ENCODE measurements at places on chromosomes 1 and 21. TPM values are rescaled to one million over a fixed set of nuclear protein-coding genes. Genes with fewer than 3 reads are reported as not detected.

ECM1 gene
- 681 TPM for total RNA-seq

PRKCZ gene
- total RNA-seq, result 29.8 TPM

KIF17 gene
- total RNA-seq, result 4.7 TPM

KIAA0040 gene
- total RNA-seq, result 16.1 TPM

- DNase-seq, result no peak
These were observed 110.4 kb upstream of the C1orf21 start for GRCh38 chr1:184276416-184276815.

DNA sequence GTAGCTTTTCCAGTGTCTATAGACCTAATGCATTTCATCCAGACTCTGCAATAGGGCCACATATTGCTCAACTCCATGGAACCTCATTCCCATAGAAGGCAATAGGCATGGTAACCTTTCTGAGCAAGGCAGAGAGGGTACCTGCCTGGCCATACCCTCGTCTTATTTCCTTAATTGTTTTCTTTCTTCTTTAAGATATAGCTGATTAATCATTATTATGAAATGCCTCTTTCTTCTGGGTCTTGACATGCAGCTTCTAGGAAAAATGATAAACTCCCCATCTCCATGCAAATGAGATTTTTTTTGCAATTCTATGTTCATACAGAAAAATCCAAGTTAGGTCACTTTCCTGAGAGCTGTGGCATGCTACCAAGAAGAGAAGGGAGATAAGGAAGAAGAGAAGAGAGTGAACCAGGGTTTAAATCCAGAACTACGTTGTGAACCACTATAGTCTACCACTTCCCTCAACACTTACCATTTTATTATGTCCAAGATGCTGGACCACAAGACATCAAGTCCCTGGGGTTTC, 33.0 kb upstream of the IL20 start:
- no peak for DNase-seq

DNA sequence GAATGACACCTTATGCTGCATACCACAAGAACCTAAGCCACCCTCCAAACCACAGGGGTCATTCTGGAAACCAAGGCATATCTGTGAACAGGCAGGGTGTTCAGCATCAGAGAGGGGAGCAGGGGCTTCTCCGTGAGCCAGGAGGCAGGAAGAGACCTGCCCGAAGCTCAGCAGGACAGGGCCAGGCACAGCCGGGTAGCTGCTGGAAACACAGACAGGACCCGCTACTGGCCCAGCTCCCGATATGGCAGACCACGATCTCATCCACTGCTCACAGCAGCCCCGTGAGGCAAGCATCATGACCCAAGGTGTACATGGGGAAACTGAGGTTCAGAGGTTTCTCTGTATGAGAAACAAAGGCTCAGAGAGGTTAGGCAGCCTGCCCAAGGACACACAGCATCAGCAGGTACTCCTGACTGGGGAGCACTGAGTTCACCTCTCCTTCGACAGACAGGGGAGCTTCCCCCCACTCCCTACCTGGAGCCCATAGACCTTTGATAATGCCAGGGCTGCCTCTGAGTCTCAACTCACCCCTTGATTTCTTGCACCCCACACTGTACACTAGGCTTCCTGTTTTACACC, 317.7 kb downstream of the MATN1 start:
- no peak for DNase-seq

GRCh38 chr1:211603191-211603701, 24.3 kb upstream of the SLC30A1 start:
- no peak for DNase-seq

DNA sequence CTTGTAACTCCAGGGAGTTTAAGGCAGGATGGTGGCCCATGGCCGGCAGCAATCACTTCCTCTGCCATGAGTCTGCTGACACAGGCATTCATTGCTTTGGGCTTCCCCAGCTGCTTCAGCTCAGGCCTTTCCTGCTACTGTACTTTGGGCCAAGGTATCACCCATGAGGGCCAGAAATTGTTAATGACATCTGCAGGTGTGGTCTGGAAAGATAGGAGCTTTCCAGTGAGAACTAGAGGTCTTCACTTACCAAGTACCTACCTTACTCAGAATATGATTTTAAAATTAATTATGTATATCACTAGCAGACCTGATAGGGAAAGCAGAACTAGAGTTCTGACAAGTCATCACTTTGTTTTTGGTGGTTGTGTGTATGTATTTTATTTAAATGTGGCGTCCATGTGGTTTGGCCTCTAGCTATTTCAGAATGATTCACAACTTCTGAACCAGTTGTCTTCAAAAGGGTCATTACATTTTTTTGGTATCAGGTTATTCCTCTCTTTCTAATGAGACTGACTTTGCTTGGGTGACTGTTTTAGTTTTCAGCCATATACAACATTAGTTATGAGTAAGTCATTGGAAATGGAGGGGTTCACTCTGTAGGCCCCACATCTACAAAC, 2.7 kb downstream of the RGL1 start:
- no peak for DNase-seq

DNA sequence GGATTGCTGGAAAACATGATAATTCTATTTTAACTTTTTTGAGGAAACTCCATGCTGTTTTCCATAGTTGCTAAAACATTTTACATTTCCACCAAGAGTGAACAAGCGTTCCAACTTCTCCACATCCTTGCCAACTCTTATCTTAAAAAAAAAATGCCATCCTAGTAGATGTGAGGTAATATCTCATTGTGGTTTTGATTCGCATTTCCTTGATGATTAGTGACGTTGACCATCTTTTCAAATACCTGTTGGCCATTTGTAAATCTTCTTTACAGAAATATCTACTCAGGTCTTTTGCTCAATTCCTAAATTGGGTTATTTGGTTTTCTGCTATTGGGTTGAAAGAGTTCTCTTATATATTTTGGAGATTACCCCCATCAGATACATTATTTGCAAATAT, 77.4 kb upstream of the CLDN14 start:
- no peak for DNase-seq

DNA sequence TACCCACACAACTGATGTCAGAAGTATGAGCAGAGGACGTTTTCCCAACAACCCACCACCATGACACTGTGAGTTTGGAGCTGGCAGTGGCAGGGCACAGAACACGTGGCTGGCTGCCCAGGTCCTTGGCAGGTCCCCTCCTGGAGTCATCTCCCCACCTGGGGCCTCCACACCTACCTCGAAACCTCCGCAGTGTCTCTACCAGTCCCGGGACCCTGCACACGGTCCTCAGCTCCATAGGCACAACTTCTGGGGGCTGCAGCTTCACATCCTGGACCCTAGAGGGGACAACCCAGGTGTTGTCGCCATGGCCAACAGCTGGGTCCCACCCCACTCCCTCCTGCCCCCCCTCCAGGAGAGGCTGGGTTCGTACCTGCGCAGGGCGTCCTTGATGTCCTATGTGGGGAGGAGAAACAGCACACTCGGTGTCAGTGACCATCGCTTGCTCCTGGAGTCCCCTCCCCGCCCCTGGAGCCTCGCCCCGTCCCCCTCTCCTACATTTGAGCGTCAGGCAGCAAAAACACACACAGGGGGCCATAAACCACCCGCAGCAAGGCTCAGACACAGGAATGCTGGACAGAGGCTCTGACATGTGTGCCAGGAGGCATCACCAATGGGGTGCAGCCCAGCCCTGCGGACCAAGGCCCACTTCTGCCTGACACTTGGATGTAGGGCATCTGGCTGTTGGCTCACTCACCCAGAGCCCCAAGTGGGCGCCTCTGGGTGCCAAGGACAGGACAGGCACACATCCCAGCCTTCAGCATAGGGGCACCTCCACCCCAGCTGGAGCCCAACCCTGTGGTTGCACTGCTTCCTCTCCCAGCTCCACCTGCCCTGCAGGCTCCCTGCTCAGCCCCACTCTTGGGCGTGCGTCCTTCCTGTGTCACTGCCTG, 9.6 kb downstream of the TRIM11 start:
- DNase-seq, result no peak
